Stimulated activated CD4-positive, alpha-beta T cell treated with anti-CD3 and anti-CD28 coated beads, Interleukin-4, amount 100 ng/mL, for 24 hours (primary cell): ENCODE measurements at places on chromosomes 2 and 18.

DNA sequence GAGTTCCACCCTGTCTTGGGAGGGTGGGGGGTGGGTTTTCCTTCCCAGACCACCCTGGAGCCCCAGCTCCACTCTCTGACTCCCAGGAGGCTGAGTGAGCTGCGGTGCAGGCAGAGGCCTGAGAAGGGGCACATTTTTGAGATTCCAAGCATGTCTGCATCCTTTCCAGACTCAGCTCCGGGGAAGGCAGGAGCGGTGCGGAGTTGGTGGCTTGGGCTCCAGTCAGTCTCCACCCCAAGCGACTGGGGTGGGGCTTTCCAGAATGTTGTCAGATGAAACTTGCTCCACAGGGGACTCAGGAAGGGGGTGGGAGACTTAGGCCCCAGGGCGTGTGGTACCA lies 44.2 kb upstream of the HS6ST1 start:
- no peak for DNase-seq

- no peak for DNase-seq
Measured at GRCh38 chr2:85253890-85254289, 73.9 kb downstream of the TGOLN2 start.

DNA sequence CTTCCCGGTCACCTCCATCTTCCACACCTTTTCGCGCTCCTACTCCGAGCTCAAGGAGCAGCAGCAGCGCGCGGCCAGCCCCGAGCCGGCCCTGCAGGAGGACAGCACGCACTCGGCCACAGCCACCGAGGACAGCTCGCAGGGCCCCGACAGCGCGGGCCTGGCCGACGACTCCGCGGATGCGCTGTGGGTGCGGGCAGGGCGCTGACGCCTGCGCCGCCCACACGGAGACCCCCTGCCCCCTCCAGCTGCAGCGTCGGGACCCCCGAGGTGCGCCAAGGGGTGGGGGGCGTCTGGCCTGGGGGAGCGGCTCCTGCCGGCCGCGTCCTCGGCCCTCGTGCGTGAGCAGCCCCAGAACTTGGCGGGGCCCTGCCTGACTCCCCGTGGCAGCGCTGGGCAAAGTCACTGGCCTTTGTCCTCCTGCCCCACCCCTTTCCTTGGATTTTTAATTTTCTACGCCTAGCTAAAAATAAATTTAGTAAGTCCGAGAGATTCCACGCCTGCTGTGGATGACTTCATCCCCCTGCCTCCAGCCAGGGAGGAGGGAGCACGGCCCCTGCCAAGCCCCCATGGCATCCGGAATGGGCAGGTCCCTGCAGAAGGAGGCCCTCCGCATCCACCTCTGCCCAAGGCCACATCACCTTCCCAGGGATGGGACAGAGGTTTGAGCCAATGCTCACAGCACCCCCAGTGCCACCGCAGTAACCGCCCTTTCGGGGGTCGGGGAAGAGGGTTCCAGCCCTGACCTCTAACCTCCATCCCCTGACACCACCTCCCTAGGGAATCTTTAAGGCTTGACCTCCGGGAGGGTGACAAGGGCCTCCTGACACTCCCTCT lies 51.6 kb downstream of the SLC66A2 start:
- DNase-seq: no peak

- peak; percentile 31 for DNase-seq
Measured at GRCh38 chr2:119823734-119824334, 64.1 kb downstream of the PTPN4 start.

DNA sequence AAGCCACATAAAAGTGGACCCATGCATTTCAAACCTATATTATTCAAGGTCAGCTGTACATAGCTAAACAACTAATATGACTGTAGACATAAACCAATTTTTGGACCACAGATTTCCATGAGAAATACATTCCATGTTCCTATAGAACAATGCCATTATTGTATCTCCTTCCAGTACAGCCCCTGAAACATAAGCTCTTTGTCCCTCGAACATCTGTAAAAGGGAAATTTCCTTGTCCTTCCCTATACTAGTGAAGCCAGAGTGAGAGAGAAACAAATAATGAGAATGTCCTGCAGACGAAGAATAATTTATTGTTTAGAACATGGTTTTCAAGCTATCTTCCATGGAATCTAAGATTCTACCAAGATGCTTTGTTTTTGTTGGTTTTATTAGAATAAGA lies 75.3 kb downstream of the GORASP2 start:
- no peak for DNase-seq

DNA sequence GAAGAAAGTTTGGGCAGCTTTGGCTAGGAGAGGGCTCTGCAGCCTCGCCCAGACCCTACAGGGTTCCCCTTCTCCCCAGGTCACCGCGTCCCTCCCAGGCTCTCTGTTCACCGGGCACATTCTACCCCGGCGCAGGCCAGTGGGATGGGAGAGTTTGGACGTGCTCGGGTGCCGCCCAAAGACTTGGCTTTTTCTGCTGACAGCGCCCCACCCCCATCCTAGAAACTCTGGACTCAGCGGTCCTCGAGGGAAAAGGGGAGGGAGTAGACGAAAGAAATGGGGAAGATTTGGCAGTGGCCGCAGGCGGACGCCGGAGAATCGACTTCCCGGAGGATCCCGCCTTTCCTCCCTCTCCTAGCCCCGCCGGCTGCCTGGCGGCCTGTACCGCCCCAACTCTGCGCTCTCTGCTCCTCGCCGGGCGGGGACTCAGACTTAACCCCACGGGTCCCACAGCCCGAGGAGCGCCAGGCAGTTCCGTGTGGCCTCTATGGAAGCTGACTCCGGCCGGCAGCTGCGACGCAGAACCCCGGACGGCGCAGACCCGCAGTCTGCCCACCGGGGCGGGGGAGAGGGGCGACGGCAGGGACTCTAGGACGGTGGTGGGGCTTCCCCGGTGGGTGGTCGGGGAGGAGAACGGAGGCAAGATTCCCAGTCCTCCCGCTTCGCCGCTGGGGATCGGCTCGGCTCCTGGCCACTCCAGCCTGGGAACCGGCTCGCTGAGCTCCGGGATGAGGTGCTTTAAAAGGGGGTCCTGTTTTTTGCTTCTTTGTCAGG lies 863 bp upstream of the SIX2 start:
- no peak for DNase-seq

DNA sequence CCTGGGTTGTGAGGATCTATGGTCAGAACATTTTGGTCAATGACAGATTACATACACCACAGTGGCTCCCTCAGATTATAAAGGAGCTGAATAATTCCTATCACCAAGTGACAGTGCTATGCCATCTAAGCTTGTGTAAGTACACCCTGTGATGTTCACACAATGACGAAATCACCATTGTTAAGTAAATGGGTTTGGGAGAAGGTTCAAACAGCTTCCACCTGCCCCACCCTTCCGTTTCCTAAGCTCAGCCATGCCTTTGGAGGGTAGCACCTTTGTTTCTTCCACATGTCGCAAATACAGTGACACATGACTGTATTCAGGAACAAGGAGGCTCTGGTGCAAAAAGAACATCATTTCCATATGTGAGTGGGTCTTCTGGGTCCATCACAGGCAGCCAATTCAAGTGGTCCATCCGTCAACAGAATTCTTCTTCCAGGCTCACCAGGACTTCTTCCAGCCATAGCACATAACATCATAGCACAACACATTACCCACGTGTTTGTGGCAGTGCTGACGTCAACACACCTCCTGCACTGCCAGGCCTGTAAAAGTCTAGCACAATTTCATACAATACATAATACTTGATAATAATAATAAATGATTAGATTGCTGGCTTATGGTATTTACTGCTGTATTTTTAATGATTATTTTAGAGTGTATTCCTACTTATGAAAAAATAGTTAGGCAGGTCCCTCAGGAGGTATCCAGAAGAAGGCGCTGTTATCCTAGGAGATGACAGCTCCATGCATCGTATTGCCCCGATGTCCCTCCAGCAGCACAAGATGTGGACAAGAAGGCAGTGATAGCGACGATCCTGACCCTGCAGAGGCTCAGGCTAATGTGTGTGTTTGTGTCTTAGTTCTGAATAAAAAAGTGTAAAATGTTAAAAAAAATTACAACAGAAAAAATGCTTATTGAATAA lies 264.8 kb downstream of the ANAPC1 start:
- DNase-seq: no peak

DNA sequence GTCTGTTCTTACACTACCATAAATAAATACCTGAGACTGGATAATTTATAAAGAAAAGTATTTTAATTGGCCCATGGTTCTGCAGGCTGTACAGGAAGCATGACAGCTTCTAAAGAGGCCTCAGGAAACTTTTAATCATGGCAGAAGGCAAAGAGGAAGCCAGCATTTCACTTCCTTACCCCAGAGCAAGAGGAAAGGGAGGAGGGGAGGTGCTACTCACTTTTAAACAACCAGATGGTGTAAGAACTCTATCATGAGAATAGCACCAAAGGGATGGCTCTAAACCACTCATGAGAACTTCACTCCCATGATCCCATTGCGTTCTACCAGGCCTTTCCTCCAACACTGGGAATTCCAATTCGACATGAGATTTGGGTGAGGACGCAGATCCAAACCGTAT lies 344.4 kb upstream of the SLC39A10 start:
- no peak for DNase-seq

DNA sequence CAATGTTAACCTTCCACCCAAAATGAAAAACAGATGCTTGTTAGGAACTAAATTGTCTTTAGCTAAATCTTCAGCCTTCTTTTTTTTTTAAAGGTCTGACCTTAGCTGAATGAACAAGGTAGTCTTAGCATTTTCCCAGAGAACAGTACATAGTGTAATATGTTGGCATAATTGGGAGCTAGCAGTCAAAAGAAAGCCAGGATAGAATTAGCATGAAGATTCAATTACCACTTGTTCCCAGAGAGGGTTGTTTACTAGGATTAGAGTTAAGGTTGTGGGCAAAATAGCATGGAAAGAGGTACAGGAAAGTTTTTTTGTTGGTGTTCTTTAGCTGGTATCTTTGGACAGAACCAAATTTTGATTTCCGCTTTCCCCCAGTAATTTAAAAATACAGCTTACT lies 6.9 kb downstream of the CDH20 start:
- no peak for DNase-seq

DNA sequence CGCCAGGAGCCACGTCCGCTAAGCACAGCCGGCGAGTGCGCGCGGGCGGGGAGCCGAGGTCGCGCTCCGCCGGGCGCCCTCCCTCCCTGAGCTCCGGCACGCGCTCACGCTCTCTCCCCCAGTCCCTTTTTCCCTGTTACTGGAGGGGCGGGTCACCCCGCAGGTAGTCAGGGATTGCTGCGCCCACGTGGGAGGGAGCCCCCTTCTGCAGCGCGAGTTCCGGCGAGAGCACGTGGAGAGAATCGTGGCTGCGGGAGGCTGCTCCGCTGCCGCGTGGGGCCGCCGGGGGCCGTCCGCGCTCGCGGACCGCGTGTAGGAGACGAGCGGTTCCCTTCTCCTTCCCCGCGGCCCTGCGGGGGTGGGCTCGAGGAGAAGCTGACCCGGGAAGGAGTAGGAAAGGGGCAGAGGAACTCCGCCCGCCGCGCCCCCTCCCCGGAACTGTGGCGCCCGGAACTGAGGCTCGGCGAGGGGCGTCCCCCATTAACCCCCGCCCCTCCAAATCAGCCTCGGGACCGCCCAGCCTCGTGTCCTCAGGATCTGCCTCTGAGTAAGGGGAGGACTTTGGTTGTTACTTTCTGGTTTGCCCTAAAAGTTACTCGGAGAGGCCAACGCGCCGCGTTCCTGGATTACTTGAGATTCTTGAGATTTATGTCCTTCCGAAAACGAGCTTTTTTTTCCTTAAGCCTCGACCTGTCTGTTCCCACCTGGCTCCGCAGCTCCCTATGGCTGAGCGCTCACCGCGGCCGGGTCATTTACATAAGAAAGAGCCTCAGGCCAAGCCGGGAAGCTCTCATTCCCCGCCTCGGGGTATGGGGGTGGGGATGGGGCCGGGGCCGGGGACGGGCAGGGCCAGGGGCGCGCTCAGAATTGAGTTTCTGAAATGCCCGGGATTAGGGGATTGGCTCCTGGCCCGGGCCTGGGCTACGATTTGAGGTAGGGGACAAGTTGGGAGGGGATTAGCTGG lies 1.1 kb downstream of the HK2 start:
- DNase-seq: peak; percentile 80

- no peak for DNase-seq
Measured at GRCh38 chr18:62175521-62175920, 11.3 kb downstream of the PIGN start.

- DNase-seq: no peak
Measured at GRCh38 chr2:17107871-17108270, 410.4 kb downstream of the RAD51AP2 start.

- no peak for DNase-seq
Measured at GRCh38 chr2:69390001-69390400, 3.0 kb upstream of the GFPT1 start.

- no peak for DNase-seq
Measured at GRCh38 chr2:11674983-11675382, 5.0 kb upstream of the NTSR2 start.

DNA sequence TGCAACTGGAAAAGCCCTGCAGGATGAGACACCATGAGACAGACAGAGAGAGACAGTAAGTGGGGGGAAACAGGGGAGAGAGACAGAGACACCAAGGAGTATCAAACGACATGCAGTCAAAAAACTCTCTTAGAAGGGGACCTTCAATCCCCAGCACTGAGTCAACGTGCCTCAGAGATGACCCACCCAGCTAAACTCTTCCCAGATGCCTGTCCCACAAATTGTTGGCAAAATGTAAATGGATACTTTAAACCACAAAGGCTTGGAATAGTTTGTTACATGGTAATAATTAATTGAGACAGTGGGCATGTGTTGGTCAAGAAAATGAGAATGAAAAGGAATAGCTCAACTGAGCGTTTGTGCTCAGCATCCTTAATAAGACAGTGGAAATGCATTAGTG lies 98.3 kb downstream of the GRB14 start:
- DNase-seq: no peak

DNA sequence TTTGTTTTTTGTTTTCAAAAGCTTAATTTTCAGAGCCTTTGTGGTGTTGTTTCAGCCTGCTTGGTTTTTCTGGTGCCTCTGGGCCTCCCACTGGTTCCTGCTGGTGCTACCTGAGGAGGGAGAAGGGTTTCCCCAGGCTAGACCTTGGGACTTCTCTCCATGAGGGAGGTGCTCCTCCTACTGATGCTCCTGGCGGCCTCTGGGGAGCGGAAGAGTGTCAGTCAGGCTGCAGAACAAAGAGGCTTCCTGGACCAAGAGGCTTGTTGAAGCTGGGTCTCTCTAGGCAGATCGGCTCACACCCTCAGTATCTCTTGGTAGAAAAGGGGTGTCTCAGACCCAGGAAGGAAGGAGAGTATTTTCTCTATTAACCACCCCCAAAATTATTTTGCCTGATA lies 32.2 kb downstream of the RFX8 start:
- DNase-seq: no peak
